Diencephalon (tissue), 1 donor: ENCODE measurements at places on chromosomes 6 and 20. TPM values are rescaled to one million over a fixed set of nuclear protein-coding genes. Genes with fewer than 3 reads are reported as not detected.

The MOCS1 gene
- total RNA-seq, result 9.5 TPM

The COL11A2 gene
- total RNA-seq, result 2.3 TPM

The GPX5 gene
- total RNA-seq, result not detected

The PREP gene
- 31.6 TPM for total RNA-seq

The GINS1 gene
- total RNA-seq, result 14.1 TPM

The MANEA gene
- total RNA-seq, result 28.1 TPM

The PRICKLE4 gene
- total RNA-seq, result 0.46 TPM

The TMEM170B gene
- 67.8 TPM for total RNA-seq

The PCSK2 gene
- total RNA-seq, result 30.2 TPM

The OSER1 gene
- 36.0 TPM for total RNA-seq

The MAS1 gene
- total RNA-seq, result under 0.01 TPM

The OR2B6 gene
- total RNA-seq, result not detected

The RSPO3 gene
- total RNA-seq, result 3.7 TPM

The EEF1A1 gene
- total RNA-seq, result 13,490 TPM

The PPP1R16B gene
- 19.6 TPM for total RNA-seq

The ENPP1 gene
- 3.0 TPM for total RNA-seq

The GRM4 gene
- total RNA-seq, result 19.4 TPM

The PERP gene
- 1.2 TPM for total RNA-seq

The RAD21L1 gene
- not detected for total RNA-seq

The TAGAP gene
- 1.6 TPM for total RNA-seq
